NCI-H1436 treated with DMSO at 0.1 percent for 48 hours (cell line): ENCODE measurements at places on chromosomes 3 and 15.

DNA sequence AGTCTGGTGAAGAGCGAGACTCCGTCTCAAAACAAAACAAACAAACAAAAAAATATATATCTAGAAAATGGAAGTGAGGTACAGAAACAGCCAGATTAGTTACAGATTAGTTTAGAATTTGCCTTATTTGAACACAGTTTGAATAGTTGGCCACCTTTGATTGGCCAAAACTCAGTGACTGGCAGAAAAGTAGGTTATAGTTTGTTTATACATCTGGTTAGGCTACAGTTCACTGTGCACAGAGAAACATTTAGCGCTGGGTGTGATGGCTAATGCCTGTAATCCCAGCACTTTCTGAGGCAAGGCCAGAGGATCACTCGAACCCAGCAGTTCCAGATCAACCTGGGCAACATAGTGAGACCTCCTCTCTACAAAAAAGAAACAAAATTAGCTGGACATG lies 51.7 kb downstream of the LDHAL6B start:
- no peak for DNase-seq

- DNase-seq, result no peak
These were observed 89.7 kb upstream of the CMC1 start for GRCh38 chr3:28151608-28152228.

GRCh38 chr15:91308199-91308598 lies 208.1 kb downstream of the SV2B start:
- DNase-seq, result no peak

- DNase-seq, result no peak
These were observed 162.9 kb downstream of the RYR3 start for GRCh38 chr15:33473714-33474113.

GRCh38 chr15:57285386-57285785 lies 90.9 kb upstream of the CGNL1 start:
- no peak for DNase-seq

DNA sequence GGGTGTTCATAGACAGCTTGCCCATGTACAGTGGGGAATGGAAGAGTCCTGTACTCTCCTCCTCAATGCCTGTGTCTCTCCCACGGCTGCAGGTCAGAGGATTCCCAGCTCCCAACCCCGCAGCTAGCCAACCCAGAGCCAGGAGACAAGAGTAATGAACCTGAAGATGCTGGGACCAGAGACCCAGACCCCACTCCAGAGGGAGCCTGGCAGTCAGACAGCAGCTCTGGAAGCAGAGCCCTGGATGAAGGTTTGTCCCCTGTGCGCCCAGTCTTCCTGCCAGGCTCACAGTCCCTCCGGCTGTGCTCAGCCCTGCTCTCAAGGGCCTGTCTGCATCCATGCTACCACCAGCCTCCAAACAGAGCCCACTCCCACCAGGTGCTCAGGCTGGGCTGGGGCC lies 29.5 kb downstream of the EFCC1 start:
- DNase-seq, result no peak

- DNase-seq, result no peak
These were observed 58.8 kb downstream of the AMOTL2 start for GRCh38 chr3:134315286-134316106.

- DNase-seq, result no peak
These were observed 5.3 kb downstream of the SEMA7A start for GRCh38 chr15:74428442-74428787.

DNA sequence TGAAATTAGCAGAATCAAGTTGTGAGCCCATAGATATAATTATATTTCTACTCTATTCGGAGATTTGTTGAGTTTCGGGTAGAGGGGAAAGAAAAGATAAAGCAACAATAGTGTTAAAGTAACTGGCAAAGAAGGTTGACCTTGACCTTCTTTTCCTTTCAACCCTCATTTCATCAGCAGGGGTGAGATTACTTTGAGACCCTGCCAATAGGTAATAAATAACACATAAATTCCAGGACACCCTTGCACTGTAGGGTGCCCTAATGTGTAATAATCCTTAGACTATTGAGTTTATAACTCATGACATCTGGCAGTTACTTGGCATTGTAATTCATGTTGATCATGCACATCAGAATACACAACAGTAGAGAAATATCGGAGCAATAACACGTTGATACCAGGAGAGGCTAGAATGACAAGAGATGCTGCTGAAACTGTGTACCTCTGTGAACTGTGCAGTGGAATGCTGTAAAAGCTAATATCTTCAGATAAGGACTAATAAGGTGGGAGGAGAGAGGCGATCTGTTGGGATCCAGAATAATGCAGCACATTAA lies 426.7 kb downstream of the ROBO2 start:
- DNase-seq, result no peak

- no peak for DNase-seq
These were observed 41.7 kb downstream of the RAB27A start for GRCh38 chr15:55247766-55248427.

GRCh38 chr3:114669614-114670013 lies 375.8 kb downstream of the TIGIT start:
- DNase-seq, result no peak

GRCh38 chr3:169835533-169835932 lies 22.8 kb upstream of the LRRC34 start:
- DNase-seq, result no peak

- DNase-seq, result no peak
These were observed 134.4 kb upstream of the SKOR1 start for GRCh38 chr15:67690936-67691335.

- DNase-seq, result no peak
These were observed 142.8 kb downstream of the LIPC start for GRCh38 chr15:58574631-58575030.

GRCh38 chr3:56702490-56703315 lies 19.6 kb upstream of the TASOR start:
- DNase-seq, result no peak

DNA sequence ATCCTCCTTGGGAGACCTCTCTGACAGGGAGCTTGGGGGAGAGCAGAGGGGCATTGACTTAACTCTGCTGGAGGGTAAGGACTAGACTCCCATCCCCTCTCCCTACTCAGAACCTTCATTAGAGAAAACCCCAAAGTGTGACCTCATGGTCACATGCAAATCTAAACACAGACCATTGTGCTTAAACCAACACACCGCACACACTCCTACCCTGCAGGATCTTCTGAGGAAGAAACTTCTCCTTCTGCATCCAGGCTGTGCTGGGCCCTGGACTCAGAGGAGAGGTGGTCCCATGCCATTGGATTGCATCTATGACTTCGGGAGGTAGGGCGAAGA lies 805 bp upstream of the PARP16 start:
- no peak for DNase-seq

DNA sequence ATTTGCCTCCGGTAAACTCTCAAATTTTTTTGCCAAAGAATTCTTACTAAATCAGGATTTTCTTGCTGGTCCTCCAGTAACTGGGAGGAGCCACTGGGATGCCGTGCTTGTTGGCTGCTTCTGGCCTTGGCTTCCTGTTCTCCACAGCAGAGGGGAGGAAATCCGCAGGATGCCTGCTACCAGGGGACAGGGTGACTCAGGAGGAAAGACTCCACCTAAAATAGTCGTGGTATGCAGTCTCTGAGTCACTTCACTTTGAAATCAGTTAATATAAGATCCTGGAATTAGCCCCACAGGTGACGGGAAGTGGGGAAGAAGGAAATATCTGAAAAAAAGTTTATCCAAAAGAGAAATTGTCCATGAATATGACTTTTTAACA lies 6.5 kb upstream of the TM4SF18 start:
- no peak for DNase-seq

- DNase-seq, result no peak
These were observed 34.6 kb upstream of the CCDC66 start for GRCh38 chr3:56522374-56522773.

DNA sequence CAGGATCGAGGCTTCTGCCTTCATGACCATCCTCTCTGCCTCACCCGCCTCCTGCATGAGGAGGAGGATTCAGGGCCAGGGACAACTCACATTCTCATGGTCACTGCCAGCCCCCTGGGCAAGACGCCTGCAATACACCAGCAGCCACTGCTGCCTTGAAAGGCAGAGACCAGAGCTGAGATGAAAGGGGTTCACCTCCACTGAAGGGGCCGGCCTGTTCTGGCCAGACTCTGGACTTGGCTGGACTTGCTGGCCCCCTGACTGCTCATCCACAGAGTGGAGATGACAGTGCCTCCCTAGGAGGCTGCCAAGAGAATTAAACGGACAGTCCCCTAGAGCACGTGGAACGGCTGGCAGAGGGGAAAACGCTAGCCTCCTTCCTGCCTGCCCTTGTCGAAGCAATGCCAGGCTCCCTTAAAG lies 35.2 kb downstream of the MGLL start:
- DNase-seq, result no peak

DNA sequence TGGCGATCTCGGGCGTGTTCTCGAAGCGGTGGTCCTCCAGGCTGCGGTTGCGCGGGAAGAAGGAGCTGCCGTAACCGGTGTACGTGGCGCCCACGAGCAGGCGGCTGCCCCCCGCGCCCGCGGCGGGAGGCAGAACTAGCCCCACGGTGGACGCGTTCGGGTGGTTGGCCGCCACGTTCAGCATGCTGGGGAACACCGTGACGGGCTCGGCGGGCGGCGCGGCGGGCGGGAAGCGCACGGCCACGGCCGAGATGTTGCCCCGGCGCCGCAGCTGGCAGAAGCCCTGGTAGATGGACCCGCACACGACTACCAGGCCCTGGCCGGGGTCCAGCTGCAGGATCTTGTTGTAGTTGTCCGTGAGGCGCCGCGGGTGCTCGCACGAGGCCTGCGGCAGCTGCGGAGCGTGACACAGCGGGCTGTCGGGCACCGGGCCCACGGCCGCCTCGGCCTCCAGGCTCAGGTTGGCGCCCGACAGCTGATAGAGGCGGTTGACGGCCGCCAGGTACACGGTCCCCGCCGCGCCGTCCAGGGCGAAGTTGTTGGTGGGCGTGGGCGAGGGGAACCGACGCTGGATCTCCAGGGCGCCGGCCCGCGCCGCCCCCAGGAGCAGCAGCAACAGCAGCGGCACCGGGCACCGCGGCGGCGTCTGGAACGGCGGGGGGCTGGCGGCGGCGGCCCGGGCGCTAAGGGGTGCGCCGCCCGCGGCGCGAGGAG lies 397 bp downstream of the PLXND1 start:
- DNase-seq, result no peak

- DNase-seq, result no peak
These were observed 67.7 kb downstream of the CLDN11 start for GRCh38 chr3:170486398-170486797.

- no peak for DNase-seq
These were observed 418.8 kb downstream of the MAGI1 start for GRCh38 chr3:65619888-65620287.

- no peak for DNase-seq
These were observed 113.6 kb downstream of the ADAMTS9 start for GRCh38 chr3:64574194-64574593.
